ENCODE measurements at places on chromosomes 5 and 9.

DNA sequence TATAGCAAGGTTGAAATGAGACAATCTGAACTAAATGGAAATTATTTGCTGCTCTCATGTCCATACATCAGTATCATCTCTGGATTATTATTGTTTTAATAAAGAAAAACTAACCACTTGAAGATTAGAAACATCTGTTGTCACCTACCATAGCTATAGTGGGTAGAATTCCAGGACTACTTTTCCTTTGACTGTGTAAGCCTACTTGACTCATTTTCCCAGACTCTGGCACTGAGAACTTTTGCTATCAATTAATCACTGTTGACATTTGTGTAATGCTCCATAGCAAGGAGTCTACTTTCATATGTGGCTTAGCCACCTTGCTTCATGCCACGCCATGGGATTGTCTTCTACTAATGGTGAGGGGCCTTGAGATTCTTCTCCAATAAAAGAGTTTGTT lies 59.9 kb upstream of the ARRDC3 start:
- no peak for DNase-seq

DNA sequence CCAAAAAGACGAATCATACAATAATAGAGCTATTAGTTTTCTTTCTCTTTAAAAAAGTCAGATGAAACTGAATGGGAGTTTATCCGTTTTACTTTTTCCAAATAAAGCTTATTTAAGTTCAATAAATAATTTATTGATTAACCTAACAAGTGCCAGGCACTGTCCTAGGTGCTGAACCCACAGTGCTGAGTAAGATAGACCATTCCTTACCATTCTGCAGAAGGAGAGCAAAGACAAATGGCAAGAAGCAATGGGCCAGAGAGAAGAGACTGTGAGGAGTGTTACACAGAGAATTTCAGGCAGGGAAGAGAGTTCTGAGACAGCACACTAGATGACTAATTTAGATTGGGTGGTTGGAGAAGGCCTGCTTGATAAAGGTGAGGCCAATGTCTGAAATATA lies 127.2 kb downstream of the AUH start:
- DNase-seq = no peak

DNA sequence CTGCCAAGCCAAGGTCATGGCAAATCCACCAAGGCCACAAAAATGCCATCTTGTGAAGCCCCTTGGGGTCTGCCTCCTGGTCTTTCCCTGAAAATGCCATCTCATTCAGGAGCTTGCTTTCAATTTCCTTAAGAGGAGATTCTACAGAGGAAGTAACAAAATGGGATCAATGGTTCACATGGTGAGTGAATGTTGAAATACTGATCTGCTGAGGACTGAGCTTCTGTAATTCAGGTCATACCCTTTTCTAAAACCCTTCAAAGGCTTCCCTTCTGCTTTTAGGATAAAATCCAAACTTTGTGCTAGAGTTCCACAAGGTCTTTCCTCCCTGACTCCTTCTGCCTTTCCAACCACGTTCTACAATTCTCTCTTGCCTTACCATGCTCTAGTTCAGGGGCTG lies 24.7 kb upstream of the NR3C1 start:
- no peak for DNase-seq

DNA sequence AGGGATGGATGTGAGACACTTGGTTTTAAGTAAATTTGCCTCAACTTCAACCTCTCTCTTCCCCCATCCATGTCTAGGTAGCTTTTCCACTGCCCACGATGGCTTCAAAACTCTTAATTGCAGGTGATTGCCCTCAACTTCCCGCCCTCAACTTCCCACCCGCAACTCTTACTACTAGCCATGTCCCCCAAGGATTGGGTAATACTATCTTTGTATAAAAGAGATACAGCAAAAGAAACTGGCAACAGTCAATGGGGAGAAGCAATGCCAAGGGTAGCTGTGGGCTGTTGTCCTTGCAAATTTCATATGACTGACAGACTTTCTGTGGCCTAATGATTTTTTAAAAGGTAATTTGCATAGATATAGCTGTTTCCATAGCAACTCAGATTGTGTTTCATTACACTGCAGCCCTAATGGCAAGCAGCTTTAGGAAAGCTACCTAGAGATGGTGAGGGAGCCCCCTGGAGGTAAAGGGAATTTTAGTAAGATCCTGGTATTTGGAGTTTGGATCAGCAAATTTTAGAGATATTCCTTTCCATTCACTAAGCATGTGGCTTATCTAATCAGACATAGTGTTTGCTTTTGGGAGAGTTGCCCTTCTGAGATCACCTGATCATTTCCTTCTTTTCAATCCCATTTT lies 421.5 kb upstream of the DAP start:
- no peak for DNase-seq

DNA sequence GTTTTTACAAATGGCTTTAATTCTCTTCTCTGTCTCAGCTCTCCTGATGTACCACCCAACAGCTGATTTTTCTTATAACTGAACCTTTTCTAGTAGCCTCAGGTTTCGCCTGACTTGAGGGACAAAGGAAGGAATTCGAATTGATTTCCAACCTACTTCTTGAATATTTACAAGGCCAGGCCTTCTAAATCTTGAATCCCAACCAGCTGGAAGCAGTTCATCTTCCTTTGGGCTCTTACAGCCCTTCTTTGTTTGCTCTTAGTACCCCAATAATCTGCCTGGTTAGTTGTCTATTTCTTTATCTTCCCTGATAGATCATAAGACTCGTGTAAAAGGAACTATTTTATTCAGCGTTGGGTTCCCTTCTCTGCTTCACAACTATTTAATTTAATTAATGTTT lies 95.9 kb downstream of the NLN start:
- DNase-seq = no peak

- no peak for DNase-seq
These were observed 12.2 kb upstream of the ERAP2 start for GRCh38 chr5:96863949-96864584.

DNA sequence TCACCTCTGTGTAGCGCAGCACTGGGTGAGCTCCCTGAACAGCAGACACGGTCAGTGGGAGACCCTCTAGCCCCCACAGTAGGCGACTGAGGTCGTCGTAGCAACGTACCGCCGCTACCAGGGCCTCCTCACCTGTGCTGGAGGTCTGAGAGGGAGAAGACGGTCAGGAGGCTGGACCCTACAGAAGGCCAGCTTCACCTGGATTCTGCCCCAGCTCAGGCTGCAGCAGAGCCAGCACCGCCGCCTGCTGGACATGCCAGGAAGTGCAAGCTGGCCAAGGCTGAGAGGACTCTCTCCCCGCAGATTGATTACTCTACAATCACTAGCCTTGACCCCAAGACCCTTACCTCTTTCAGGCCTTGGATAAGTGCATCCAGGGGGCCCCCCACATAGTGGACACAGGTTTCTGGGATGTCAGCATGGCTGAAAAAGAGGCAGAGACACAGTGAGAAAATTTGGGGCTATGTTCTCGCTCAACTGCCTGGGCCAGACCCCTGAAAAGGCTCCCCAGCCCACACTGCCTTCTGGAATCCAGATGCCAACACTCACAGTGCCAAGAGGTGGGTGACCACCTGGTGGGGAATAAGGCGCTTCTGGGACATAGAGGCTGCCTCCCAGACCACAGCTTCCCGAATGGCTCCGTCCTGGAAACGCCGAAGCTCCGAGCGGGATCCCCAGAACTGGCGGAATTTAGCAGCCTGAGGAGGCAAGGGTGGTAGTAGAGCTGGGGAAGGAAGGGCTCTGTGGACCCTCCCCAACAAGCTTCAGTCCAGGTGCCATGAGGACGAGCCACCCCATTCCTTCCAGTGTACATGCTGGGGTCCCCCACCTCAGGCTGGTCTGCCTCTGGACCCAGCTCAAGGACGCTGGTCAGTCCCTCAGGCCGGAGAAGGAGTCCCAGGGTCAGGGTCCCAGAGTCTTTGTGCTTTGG lies 6.9 kb downstream of the NOL6 start:
- DNase-seq = peak; percentile 66

DNA sequence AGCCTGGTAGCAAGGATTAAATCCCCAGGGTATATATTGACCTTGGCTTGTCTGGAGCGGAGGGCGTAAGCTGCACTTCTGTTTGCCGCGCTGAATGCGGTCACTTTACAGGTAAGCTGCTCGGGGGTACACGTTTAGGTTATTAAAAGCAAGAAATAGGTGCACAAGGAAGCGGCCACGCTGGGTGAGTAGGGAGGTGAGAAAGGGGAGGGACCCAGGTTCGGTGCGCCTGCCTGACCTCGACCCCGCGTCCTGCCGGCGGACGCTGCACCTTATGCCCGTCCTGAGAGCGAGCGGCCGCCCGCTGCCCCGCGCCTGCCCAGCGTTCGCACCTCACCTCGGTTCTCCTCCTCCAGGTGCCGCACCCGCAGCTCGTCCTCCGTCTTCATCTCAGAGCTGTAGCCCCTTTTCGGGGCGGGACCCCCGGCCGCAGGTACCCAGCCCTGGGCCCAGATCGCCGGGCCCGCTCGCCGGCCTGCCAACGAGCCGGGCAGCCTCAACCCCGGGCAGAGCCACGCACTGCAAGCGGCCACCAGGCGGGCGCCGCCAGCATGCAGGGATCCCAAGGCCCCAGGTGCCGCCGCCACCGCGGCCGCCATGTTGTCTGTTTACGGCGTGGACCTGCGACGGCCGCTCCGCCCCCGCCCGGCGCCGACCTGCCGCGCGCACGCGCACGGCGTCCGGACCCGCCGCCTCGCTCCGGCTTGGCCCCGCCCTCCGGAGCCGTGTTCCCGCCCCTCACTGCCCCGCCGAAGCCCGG lies at the start of gene AUH:
TSS of gene AUH (minus strand) at position 628 of the 760 bp plus-strand sequence. CDS start at position 599, 29 bp downstream.
- DNase-seq = peak; percentile 77

GRCh38 chr5:132492386-132493125 lies 2.0 kb upstream of the IRF1 start:
- DNase-seq = no peak

DNA sequence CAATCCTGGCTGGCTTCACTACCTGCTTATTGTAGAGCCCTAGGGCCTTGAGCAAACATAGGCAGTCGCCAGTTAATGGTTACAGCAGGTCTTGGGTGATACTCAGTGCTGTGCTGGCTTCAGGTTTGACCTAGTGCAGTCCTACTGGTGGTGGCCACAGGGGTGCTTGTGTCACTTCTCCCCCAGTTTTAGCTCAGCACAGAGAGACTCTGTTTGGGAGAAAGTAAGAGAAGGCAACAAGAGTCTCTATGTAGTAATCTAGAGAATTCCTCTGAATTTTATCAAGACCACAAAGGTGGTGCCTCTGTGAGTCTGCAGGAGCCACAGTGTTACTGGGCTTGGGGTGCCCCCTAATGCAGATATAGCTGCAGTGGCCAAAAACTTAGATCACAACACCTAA lies 165.6 kb downstream of the CCDC171 start:
- DNase-seq = no peak

DNA sequence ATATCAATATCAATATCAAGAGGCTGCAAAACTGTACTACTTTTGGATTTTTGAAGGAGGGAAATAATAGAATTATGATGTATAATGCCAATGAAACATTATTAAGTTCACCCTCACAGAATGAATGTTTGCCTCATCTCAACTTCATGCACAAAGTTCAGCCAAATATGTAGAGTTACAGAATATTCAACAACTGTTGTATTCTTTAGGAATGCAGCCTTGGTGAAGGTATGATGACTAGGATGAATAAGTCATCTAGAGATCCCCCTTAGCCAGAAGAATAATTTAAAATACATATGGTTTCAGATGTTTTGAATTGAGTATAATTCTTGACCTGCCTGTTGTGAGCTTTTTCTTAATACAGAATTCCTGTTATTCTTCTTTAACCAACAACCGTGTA lies 308.3 kb downstream of the COX7C start:
- DNase-seq = no peak

- no peak for DNase-seq
These were observed 195.4 kb upstream of the TYRP1 start for GRCh38 chr9:12497790-12498189.

GRCh38 chr5:157721159-157721558 lies 10.1 kb upstream of the THG1L start:
- DNase-seq = no peak

GRCh38 chr9:22055090-22055489 lies 46.0 kb upstream of the CDKN2B start:
- DNase-seq = no peak

- no peak for DNase-seq
These were observed 123.7 kb upstream of the CPEB4 start for GRCh38 chr5:173764332-173765028.

GRCh38 chr5:143427122-143427735 lies 23.7 kb upstream of the NR3C1 start:
- DNase-seq = no peak

- no peak for DNase-seq
These were observed 33.4 kb downstream of the WDR70 start for GRCh38 chr5:37412515-37412914.

All from stimulated activated CD4-positive, alpha-beta T cell treated with anti-CD3 and anti-CD28 coated beads, Interleukin-12 subunit alpha, Interleukin-12 subunit beta, amount 100 ng/mL, for 24 hours (primary cell).